OCI-LY7 (cell line): ENCODE measurements at places on chromosomes 5 and 9.

GRCh38 chr5:35863159-35863558 is 6.5 kb downstream of the IL7R start:
- DNase-seq, result peak; percentile 33

- DNase-seq, result no peak
These were observed 434.9 kb upstream of the SMARCA2 start for GRCh38 chr9:1580215-1580614.

- DNase-seq, result peak; percentile 36
These were observed 4.9 kb downstream of the MRPL22 start for GRCh38 chr5:154945695-154946301.

DNA sequence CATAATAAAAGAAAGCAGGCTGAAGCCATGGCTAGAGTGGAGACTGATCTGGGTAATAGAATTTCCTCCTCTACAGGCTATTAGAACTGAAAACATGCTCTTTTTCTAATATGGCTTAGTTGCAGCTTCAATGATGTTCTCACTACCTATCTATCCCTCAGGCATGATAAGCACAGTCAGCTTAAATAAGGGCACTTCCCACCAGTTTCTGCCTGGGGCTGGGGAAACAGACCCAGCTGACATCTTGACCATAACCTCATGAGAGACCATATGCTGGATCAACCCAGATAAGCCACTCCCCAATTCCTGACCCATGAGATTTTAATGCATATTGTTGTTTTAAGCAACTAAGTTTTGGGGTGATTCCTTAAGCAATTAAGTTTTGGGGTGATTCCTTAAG is 81.2 kb downstream of the ZNF366 start:
- DNase-seq, result no peak

- DNase-seq, result no peak
These were observed 260.9 kb downstream of the EBF1 start for GRCh38 chr5:158838781-158839180.

DNA sequence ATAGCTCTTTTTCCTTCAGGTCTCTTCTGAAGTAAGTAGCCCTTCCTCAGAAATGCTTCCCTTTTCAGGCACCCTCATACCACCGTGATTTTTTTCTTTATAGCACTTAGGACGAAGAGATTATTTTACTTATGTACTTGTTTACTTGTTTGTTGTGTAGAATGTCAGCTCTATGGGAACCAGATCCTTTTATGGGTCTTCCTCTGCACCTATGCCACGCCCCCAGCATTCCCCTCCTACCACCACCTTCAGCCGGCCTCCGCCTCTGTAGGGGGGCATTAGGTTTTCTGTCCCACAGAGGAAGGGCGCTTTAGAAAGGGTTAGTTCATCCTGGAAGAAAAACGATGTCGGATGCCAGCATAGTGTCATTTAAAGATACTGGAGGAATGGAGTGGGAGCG is 1.8 kb downstream of the CDKN2B-AS1 start:
- DNase-seq, result no peak

DNA sequence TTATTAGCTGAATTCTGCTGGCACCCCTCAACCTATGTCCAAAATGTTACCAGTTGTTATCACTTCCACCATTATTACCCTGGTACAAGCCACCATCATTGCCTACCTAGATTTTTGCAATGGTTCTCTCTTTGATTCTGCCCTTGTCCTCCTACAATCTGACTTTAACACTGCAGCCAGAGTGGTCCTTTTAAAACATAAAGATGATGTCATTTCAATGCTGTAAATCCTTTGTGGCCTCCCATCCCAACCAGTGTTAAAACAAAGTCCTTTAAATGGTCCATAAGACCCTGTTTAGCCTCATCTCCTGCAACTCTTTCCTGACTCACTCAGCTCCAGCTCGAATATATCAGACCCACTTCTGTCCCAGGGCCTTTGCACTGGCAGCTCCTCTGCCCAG is 54.9 kb upstream of the FSTL4 start:
- DNase-seq, result no peak

- peak; percentile 3 for DNase-seq
These were observed 839 bp downstream of the GABRG2 start for GRCh38 chr5:162068412-162068811.
